Posterior cingulate gyrus (tissue), 11 donors: ENCODE measurements at places on chromosomes 6 and 20.
A peak's percentile ranks its signal among the peaks of the same experiment; 100 is the strongest.

- DNase-seq: no peak
Observed at GRCh38 chr6:31972709-31973350, 892 bp upstream of the DXO start.

- no peak for DNase-seq
Observed at GRCh38 chr6:118467181-118467580, 80.9 kb upstream of the PLN start.

- no peak for DNase-seq
Observed at GRCh38 chr6:46704562-46704961, 16.9 kb downstream of the TDRD6 start.

- no peak for DNase-seq
Observed at GRCh38 chr20:45087814-45088213, 13.1 kb downstream of the KCNS1 start.

DNA sequence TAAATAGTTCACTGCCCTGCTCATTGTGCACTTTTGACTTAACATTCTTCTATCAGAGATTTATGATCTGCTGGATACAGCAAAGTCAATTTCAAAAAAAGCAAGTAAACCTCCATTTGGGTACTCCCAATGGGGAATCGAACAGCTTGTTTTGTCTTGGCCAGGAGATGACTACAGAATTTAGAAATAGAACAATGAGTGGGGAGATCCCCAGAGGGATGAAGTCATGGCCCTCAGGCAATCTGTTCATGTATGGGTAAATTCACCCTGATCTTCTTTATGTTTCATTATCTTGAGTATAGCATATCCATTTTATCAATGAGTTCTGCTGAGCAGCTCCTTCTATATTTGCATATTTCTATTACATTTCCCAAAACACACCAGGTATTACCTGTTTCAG lies 1681.9 kb downstream of the HACE1 start:
- no peak for DNase-seq

DNA sequence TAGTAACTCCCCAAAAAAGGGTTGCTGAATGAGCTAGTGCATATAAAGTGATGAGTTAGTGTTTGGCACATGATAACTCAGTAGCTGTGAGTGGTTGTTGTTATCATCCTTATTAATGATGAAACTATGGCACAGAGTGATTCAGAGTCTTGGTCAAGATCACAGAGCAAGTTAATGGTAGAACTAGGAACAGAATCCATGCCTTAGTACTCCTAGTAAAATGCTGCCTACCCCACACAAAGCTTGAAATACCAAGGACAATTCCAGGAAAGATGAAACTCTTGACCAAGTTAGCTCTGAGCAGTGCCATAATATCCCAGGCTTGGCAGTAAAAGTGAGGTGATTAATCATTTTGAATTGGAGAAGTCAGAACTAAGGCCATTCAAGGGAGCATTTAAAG lies 109.1 kb upstream of the ENPP5 start:
- no peak for DNase-seq

DNA sequence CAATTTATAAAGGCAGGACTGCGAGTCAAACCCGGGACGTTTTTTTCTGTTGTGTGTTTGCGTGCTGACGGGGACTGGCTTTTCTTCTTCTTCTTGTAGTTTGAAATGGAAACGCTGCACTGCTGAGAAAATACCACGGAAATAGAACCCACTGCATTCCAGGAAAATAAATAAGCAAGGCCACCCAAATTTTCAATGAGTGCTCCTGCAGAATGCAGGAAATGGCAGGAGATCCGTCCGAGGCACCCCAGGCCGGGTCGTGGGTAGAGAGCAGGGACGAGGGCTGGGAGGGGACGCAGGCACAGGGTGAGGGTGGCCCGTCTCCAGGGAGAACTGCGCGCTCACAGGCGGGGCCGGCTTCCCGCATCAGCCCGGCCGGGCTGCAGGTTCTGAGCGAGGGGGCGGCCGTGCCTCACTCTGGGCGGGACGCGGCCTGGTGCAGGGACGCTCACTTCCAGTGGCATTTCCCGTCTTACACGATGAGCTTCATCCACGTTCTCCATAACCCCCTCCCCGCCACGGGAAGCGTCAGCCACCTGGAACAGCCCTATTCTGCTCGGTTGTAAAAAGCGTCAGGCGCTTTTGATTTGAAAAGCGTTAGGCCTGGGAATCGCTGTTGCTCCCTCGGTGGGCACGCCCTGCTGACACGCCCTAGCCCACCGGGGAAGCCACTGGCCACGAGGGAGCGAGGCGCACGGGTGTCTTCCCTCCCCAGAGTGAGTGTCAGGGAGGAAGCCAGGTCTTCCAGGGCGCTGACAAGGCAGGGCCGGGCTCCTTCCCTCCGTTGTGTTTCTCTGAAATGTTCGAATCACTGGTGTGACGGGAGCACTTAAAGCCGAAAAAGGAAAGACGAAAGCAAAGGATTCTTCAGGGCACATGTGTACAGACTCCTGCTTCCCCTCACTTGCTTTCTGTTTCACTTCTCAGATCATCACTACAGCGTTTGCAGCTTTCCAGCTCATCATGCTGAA lies 17.9 kb upstream of the EXOC2 start:
- peak; percentile 67 for DNase-seq
